Mesothelial cell of epicardium (in vitro differentiated cells): ENCODE measurements at places on chromosomes 7 and 10. TPM values are rescaled to one million over a fixed set of nuclear protein-coding genes. Genes with fewer than 3 reads are reported as not detected.

DNA sequence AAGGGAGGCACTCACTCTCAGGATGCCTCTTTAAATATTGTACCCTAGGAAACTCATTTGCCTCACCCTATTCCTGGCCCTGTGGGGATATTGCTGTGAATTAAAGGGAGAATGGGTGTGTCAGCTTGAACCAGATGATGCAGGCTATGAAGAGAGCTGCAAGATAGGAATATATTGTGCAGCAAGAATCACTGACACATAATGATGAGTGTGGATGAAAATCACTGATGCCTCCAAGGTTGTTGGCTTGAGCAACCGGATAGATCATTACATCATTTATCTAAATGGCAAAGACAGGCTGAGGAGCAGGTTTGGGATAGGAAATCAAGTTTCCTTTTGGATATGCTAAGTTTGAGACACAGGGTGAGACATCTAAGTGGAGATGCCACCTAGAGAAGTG, 6.2 kb downstream of the SLC26A4 start:
- no peaks in the 10 kb centered on the region for H3K36me3 ChIP-seq
- no peaks in the 10 kb centered on the region for H3K4me1 ChIP-seq
- H3K4me3 ChIP-seq, result no peak overlapping the region

- H3K4me1 ChIP-seq, result peaks cover 18% of the 10 kb centered on the region
- no peak for DNase-seq
- no peaks in the 10 kb centered on the region for H3K36me3 ChIP-seq
- H3K27ac ChIP-seq, result no peak overlapping the region
- H3K27me3 ChIP-seq, result no peaks in the 10 kb centered on the region
Measured at GRCh38 chr10:32985775-32986350, 27.8 kb upstream of the ITGB1 start.

GRCh38 chr7:116524609-116525297, at the start of gene CAV1:
TSS of gene CAV1 (plus strand) at chr7:116525036. CDS start at chr7:116525063, 27 bp downstream.
- H3K27ac ChIP-seq, result peak within 1 kb of the TSS; percentile 77
- no peaks in the 10 kb centered on the region for H3K36me3 ChIP-seq
- peak; percentile 64 for DNase-seq
- peaks cover 58% of the 10 kb centered on the region for H3K27me3 ChIP-seq

DNA sequence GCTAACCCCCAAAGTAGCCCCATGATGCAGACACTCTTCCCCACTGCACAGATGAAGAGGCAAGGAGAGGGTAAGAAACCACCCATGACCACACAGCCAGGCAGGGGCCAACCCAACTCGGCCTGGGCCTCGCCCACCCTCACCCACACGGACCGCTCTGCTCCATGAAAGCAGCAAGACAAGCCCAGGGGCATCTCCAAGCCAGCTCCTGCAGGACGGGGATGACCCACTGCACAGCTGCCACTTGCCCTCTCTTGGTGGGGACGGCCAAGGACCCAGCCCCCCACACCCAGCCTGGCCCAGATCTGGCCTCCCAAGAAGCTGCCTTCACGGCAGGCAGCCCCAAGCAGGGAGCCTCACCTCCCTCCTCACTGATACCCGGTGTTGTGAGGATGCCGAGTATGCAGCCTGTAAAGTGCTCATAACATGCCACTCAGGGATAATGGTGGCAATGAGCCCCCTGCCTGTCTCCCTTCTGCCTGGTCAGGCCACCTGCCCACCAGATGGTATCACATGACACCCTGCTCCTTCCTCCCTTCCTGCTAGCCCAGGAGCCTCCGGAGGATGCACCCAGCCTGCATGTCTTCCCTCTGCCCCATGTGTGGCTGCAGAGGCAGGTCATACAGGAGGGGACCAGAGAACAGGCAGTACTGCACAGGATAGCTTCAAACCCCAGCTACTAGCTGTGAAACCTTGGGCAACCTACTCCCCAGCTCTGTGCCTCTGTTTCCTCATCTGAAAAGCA, 23.3 kb downstream of the OGDHL start:
- DNase-seq, result no peak
- no peaks in the 10 kb centered on the region for H3K27me3 ChIP-seq
- no peaks in the 10 kb centered on the region for H3K4me1 ChIP-seq
- no peak overlapping the region for H3K4me3 ChIP-seq

GRCh38 chr10:111703986-111704385, 479.6 kb downstream of the GPAM start:
- no peak for DNase-seq
- H3K36me3 ChIP-seq, result no peaks in the 10 kb centered on the region
- H3K27me3 ChIP-seq, result no peaks in the 10 kb centered on the region
- H3K4me1 ChIP-seq, result no peaks in the 10 kb centered on the region

DNA sequence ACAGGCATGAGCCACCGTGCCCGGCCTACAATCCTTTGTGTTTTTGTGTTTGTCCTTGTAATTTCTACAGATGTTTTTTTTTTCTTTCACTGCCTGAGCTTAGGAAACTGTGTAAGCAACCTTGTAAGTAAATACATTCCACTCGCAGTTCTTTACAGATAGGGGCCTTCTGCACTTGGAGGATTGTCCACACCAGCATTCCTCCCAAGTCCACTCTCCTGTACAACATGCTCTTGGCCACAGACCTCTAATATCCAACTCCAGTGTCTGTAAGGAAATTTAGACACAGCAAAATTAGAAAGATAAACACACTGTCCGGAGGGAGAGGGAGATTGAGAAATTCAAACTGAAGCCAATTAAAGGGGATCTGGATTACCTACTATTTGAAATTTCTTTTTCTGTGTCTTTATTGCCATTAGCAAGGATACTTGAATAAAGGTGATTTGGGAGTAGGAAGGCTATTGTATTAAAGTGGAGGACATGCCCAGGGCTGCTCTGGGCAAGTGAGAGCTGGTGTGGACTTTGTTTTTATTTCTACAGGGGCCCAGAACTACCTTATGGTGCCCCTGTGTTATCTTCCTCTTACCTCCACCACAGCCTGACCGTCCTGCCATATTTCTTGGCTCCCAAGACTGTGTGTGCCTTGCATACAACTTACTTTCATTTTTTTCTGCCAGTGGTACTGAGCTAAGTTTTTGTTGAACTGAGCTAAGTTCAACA, 9.7 kb downstream of the MXI1 start:
- H3K27me3 ChIP-seq, result no peaks in the 10 kb centered on the region
- H3K4me1 ChIP-seq, result peaks cover 21% of the 10 kb centered on the region
- H3K36me3 ChIP-seq, result peaks cover 1% of the 10 kb centered on the region
- no peak overlapping the region for H3K4me3 ChIP-seq

The HHEX gene
- total RNA-seq, result 0.13 to 0.31 TPM in 2 of 3 replicates, not detected in the other

The PKD2L1 gene
- total RNA-seq, result 0.09 TPM in 1 of 3 replicates, not detected in the others

- no peak overlapping the region for H3K4me3 ChIP-seq
- H3K27me3 ChIP-seq, result peaks cover 9% of the 10 kb centered on the region
- no peaks in the 10 kb centered on the region for H3K36me3 ChIP-seq
- no peaks in the 10 kb centered on the region for H3K4me1 ChIP-seq
- no peak for DNase-seq
Measured at GRCh38 chr10:123398180-123398591, 244.0 kb downstream of the BUB3 start.

The NRF1 gene
- total RNA-seq, result 26.2 to 26.6 TPM (median 26.3 TPM) in 3 replicates

GRCh38 chr7:8214244-8214824, 47.6 kb downstream of the ICA1 start:
- peak overlapping the region; percentile 88 for H3K27ac ChIP-seq
- no peak overlapping the region for H3K4me3 ChIP-seq
- H3K27me3 ChIP-seq, result no peaks in the 10 kb centered on the region
- DNase-seq, result no peak
- no peaks in the 10 kb centered on the region for H3K36me3 ChIP-seq
- peaks cover 44% of the 10 kb centered on the region for H3K4me1 ChIP-seq

DNA sequence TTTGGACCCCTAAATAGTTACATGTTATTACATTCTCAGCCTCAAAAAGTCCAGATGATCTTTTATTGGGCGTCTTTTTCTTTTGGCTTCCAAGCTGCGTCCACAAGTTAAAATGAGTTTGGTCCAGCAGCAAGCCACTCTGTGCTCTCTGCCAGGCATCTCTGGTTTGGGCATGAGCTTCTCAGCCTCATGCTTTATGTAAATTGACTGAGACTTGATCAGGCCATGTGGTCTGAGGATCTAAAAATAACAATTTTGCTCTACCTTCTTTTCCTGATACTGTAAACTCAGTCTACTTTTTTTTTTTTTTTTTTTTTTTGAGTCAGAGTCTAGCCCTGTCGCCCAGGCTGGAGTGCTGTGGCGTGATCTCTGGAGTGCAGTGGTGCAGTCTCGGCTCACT, 15.6 kb downstream of the GAD2 start:
- no peak for DNase-seq
- peaks cover 29% of the 10 kb centered on the region for H3K27me3 ChIP-seq
- H3K4me3 ChIP-seq, result no peak overlapping the region
- H3K4me1 ChIP-seq, result peaks cover 10% of the 10 kb centered on the region

DNA sequence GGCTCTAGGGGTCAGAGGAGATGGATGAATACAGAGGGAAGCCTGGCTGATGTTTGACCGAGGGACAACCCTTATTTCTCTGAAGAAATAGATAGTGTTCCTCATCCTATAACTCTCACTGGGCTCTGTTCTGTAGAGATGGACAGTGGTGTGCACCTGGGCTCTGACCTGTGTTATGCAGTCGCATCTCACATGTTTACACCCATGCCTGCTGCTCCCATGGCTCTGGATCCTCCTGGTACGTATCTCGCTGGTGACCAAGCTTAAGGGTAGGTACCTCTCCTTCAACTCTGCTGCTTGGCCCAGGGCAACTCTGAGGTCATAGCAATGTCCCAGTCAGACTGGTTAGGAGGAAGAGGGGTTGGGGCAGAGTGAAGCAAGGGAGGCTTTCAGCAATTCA, 42.8 kb downstream of the ADRA2A start:
- no peak for DNase-seq
- H3K36me3 ChIP-seq, result no peaks in the 10 kb centered on the region
- no peaks in the 10 kb centered on the region for H3K4me1 ChIP-seq
- H3K27ac ChIP-seq, result no peak overlapping the region

DNA sequence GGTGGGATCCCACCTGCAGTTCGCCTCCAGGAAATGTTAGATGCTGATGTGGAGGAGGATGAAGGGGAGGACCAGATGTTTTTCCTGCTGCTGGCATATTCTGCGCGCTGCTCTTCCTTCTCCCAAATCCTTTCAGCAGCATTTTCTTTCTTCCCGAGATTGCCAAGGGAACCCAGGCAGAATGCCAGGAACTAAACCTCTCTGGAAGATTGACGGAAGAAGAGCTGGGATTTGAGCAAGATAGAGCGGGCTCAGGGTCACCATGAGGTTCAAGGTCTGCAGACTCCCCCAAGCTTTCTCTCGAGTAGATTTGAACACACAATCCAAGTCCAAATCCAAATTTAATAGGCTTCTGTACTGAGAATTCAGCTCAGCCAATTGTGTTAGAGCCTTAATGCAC, 345.2 kb upstream of the C7orf33 start:
- no peak overlapping the region for H3K4me3 ChIP-seq
- peaks cover 20% of the 10 kb centered on the region for H3K4me1 ChIP-seq
- DNase-seq, result no peak
- H3K36me3 ChIP-seq, result no peaks in the 10 kb centered on the region
- H3K27me3 ChIP-seq, result peaks cover 8% of the 10 kb centered on the region

- peak; percentile 45 for DNase-seq
- H3K4me3 ChIP-seq, result peak overlapping the region; percentile 82
- peaks cover 16% of the 10 kb centered on the region for H3K36me3 ChIP-seq
- no peaks in the 10 kb centered on the region for H3K27me3 ChIP-seq
Measured at GRCh38 chr7:22854158-22855048, 31.8 kb upstream of the TOMM7 start.

DNA sequence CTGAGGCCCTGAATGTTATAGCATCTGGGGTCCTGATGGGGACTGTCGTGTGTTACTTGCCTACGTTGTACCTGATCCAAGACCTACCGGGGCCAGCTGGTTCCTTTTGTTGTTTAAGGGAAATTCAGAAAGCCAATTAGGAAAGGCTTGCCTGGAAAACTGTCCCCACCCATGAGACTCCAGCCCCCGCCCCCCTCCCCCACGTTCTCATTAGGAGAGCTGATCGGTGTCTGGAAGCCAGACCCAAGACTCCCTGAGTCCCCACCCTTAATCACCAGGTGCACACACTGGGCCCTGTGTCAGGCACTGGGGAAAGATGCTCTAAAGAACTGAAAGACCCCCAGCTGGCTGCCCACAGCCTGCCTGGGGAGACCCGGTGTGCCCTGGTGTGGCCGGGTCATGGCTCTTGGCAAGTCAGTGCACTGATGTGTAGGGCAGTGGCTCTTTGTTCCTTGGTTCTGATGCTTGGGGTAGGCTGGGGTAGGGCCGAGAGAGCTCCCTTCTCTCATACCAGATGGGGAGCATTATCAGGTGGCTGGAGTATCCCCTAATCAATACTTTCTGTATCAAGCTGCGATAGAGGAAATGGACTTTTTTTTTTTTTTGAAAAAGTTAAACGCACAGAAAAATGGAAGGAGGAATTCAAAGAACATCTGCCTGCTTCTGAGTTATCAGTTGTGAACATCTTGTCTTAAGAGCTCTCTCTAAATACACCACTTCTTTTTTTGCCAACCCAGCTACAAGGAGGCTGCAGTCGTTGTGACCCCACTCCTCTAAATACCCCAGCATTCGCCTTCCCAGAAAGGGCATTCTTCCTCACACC, 16.9 kb downstream of the TSPAN15 start:
- H3K27me3 ChIP-seq, result no peaks in the 10 kb centered on the region
- no peak for DNase-seq
- H3K36me3 ChIP-seq, result no peaks in the 10 kb centered on the region
- no peak overlapping the region for H3K4me3 ChIP-seq
- peaks cover 9% of the 10 kb centered on the region for H3K4me1 ChIP-seq
- H3K27ac ChIP-seq, result peak overlapping the region; percentile 90

DNA sequence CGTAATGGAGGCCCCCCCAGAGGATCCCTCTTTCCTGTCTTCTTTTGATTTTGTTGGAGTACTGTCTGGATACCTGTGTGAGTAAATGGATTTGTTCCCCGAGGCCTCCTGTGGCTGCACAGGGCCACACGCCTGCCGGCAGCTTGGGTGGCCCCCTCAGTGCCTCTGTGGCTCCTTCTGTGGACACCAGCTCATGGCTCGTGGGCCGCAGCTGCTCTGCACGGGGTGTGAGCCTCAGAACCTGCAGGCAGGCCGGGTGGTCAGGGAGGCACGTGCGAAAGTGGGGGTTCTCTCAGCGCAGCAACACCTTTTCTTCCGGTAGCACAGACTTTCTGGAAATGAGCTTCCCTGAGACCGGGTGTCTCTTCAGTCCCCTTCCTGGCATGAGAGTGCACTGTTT, 70.3 kb downstream of the WDR37 start:
- DNase-seq, result no peak
- no peak overlapping the region for H3K27ac ChIP-seq
- no peak overlapping the region for H3K4me3 ChIP-seq
- peaks cover 74% of the 10 kb centered on the region for H3K36me3 ChIP-seq
- H3K27me3 ChIP-seq, result no peaks in the 10 kb centered on the region

GRCh38 chr7:24718977-24719491, 38.2 kb downstream of the GSDME start:
- H3K4me3 ChIP-seq, result no peak overlapping the region
- H3K36me3 ChIP-seq, result no peaks in the 10 kb centered on the region
- DNase-seq, result no peak
- H3K27ac ChIP-seq, result no peak overlapping the region
- no peaks in the 10 kb centered on the region for H3K4me1 ChIP-seq
